ENCODE measurements at places on chromosomes 3 and 15.
A peak's percentile ranks its signal among the peaks of the same experiment; 100 is the strongest.

DNA sequence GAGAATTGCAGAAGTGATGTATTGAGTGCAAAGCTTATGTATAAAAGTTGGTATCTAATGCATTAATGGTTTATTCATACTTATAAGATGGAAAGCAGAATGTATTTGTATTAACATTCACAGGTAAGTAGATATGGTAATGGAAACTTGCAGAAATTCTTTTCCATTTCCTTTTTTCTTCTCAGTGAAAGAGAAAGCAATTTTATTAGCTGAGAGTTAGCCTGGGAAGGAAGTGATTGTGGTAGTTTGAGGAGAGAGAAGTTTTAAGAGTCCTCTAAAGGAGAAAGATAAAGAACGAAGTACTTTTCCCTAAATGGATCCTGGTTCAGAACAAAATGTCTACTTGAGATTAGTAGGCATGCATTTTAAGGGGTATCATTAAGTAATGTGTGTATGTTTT, 60.1 kb upstream of the OSTN start:
- DNase-seq, result no peak

DNA sequence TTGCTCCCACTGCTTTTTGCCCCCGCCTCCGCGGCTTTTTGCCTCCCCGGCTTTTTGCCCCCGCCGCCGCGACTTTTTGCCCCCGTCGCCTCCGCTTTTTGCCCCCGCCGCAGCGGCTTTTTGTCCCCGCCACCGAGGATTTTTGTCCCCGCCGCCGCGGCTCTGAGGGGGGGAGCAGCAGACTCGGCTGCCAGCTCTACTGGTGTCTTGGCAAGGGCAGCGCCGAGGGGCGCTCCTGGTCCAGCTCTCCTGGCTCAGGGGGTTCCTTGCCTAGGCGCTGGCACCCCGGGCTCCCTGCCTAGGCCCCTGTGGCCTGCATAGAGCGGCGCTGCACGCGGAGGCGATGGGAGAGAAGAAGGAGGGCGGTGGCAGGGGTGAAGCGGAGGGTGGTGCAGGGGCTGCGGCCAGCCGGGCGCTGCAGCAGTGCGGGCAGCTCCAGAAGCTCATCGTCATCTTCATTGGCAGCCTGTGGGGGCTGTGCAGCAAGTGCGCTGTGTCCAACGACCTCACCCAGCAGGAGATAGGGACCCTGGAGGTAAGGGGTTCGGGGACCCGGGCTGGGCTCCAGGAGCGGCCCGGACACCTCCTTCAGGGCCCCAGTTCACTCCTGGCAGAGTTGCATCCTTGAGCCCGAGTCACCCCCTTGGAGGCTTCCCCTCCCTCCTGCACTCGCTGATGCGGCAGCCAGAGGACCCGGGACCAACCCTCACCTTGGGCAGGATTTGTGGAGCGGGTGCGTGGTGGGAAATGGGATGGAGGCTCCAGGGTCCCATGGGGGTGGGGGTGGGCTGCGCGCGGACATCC, 642.4 kb downstream of the GOLGA6L6 start:
- no peak for DNase-seq

DNA sequence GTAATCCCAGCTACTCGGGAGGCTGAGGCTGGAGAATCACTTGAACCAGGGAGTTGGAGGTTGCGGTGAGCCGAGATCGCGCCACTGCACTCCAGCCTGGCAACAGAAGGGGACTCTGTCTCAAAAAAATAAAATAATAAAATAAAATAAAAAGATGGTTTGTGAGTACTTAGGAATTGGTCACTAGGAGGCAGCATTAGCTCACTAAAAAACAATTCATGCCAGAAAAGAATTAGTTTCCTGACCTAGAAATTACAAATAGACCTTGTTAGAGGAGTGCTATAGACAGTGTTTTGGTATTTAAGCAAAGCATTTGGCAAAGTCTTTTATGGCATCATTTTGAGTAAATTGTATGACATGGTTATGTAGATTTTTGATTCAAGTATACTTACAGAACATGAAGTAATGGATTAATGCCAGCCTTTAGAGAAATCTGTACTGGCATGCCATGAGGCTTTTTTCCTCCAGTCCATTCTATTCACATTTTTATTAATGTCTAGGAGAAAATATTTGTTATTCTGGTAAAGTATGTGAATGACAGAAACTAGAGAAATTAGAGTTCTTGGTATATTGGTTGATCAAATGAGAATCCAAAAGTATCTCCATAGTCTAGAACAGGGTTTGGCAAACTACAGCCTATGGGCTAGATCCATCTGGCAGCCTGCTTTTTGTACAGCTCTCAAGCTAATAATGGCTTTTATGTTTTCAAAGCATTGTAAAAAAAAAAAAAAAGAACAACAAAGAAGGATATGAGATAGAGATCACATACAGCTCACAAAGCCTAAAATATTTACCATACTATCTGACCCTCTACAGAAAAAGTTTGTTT, 81.6 kb downstream of the LRRC49 start:
- DNase-seq, result no peak

- peak; percentile 51 for DNase-seq
Measured at GRCh38 chr3:150703299-150703755, 393 bp downstream of the ERICH6 start.

- no peak for DNase-seq
Measured at GRCh38 chr3:12982619-12983101, 90.6 kb downstream of the IQSEC1 start.

- DNase-seq, result no peak
Measured at GRCh38 chr3:132800958-132801357, 78.7 kb upstream of the NPHP3 start.

- DNase-seq, result no peak
Measured at GRCh38 chr15:88605189-88606069, 15.7 kb upstream of the AEN start.

- DNase-seq, result no peak
Measured at GRCh38 chr3:60746695-60747416, 504.4 kb downstream of the FHIT start.

DNA sequence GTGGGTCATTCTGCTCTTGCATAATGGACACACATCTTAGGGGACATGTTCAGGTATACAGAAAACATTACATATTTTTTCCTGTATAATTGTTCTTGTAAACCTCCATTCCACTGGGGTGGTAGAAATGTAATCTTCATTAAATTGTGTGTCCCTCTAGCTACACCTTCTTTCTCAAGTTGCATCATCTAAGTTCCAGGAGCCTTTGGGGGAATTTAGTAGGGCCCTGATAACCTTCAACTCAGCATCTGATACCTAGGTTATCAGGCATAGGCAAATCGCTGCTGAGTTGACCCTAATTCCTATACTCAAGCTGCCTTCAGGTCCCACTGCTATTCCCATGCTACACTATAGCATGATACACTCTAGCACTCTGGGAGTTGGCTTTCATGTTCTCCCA, 19.1 kb upstream of the CLASP2 start:
- DNase-seq, result no peak

Data from CD4-positive, alpha-beta T cell treated with Interleukin-15 for 4 hours (primary cell).